ENCODE measurements at places on chromosomes 6 and 20.

DNA sequence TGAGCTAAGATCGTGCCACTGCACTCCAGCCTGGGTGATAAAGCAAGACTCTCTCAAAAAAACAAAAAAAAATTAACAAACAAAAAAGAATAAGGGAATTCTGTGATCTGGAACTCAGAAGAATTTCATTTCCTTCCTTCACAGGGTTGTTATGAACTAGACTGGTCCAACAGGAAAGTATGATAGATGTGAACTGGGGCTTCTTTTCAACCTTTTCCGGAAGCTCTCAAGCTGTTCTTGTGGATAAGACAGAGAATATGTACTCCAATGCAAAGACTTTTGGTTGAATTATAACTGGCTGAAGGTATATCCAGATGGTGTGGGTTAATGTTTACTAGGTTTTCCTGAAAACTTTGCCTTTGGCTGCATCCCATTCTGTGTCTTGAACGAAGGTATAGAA, 5.3 kb downstream of the RNF8 start:
- no peak for DNase-seq

GRCh38 chr20:34945315-34946077, 10.1 kb downstream of the GSS start:
- no peak for DNase-seq

- DNase-seq, result no peak
Observed at GRCh38 chr6:141261672-141262060, 871.1 kb upstream of the GJE1 start.

DNA sequence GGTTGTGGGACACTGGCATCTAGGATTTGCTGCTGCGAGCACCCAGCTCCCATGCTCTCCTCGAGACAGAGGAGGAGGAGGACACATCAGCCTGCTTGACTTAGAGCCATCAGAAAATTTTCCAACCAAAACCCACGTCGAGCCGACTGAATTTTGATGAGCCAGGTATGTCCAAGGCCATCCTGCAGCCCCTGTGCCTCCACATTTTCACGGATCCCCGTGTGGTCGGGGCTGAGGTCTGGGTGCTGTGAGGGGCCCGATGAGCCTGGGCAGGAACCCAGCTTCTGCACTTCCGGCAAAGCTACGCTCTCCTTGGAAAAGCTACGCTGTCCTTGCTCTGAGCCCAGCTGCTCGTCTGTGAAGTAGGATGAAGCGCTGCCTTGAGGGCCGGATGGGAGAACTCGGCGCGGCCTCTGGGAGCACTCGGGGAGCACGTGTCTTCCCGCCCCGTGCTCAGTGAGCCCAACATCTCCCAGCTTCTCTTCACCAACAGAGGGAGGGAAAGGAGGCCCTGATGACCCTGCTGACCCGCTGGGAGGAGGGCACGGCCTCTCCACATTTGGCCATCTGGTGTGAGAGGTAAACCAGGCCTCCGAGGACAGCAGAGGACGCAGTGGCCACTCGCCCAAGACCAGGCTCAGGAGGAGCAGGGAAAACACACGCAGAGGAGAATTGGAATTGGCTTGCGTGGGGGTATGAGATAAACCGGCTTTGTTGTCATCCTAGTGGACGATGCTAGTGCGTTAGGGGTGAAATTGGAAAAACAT, 33.9 kb downstream of the PSMG4 start:
- DNase-seq, result peak; percentile 59

DNA sequence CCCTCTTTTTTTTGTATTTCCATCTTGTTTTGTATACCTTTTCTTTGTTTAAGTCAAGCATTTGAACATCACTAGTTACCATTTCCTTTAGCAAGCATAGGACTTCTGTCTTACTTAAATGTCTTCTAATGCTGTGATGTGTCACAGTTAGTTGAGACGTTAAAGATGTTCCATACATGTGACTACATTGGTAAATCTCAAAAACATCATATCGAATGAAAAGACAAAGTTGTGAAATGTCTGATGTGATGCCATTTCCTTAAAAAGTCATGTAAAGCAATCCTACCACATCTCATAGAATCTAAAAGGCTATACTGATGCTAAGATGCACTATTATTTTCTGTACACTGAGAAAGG, 26.8 kb downstream of the SLC16A10 start:
- DNase-seq, result no peak

DNA sequence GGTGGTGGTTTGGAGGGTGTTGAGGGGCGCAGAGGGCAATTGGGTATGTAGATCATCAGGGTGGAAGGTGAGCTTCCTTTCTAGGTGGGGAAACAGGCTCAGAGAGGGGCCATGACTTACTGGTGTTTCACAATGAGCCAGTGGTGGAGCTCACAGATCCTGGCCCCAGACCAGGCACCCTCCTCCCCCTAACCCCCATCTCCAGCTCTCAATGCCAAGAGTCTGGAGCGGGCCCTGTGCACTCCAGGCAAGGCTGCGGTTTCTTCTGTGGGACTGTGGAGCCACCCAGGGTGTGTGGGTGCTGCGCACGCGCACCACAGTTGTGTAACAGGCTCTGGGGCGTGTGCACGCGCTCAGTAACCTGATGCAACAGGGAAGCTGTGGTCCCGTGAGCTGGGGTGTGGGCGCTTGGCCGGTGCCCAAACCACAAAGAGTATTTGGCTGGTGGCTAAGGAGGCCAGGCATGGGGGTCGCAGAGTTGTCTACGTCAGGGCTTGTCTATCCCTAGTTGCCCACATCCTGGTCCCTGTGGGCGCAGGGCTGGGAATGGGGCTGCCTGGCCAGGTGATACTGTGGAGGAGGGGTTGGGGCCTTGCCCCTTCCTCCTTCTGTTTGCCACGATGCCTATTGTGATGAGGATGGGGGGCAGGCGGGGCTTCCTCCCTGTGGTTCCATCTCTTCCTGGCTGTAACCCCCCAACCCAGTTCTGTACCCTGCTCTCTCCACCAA, 37.5 kb upstream of the MRPS18A start:
- peak; percentile 94 for DNase-seq

GRCh38 chr6:26306232-26306631, 58.8 kb upstream of the BTN3A2 start:
- no peak for DNase-seq

- DNase-seq, result peak; percentile 66
Observed at GRCh38 chr6:150202404-150202803, 59.6 kb downstream of the PPP1R14C start.

DNA sequence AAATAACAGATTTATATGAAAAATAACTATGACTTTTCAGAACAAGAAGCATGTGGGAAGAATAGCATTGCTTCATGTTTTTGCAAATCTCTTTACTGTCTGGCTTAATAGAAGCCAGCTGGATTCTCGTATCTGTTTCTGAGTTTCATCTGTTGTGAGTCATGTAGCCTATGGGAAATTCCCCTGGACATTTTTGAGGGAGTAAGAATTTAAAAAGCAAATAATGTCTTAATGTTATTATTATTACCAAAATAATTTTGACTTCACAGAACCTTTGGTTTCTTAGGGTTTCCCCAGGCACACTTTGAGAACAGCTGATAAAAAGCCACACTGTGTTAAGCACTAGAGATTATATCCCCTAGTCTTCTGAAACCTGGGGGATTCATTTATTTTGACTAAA, 75.8 kb downstream of the SYCP2L start:
- DNase-seq, result no peak

- DNase-seq, result peak; percentile 85
Observed at GRCh38 chr6:6003621-6004366, 2.9 kb downstream of the NRN1 start.

DNA sequence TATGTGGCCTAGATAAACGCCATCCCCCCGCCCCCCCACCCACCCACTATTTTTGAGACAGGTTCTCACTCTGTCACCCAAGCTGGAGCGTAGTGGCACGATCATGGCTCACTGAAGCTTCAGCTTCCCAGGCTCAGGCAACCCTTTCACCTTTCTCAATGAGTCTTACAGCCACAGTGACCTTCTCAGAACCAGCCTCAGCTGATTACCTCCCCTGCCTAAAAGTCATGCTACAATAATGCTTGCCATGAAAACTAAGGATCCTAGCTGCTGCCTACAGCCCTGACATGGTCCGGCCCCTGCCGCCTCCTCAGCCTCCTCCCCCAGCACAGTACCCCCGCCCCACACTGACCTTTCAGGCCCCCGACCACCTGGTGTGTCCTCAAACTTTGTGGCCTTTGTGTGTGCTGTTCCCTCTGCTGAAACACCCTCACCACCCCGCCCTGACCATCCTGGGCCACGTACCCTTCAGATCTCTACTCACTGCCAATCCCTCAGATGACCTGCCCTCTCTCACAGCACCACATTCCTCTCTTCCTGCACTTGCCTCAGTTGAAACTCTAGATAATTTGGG, 31.3 kb downstream of the PNPLA1 start:
- DNase-seq, result no peak

GRCh38 chr6:139514819-139515218, 140.4 kb upstream of the CITED2 start:
- no peak for DNase-seq

GRCh38 chr6:101803136-101803535, 409.6 kb downstream of the GRIK2 start:
- no peak for DNase-seq

- no peak for DNase-seq
Observed at GRCh38 chr20:33660035-33660684, 2.0 kb upstream of the C20orf144 start.

DNA sequence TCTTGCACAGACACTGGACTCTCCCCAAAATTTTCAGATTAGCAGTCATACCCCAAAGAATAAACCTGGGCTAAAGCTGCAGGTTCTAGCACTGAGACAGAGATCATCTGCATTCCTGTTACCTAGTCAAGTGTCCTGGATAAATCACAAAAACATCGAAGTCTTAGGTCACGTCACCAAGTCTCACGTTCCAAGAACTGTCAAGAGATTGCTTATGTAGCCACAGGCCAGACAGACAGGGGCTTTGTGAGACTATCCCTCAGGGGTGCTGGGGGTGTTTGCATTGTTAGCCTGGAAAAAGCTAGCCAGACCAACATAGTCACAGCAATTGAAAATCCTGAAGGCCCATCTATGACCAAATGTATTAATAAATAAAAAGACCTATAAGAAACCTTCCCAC, 243.1 kb upstream of the PREP start:
- DNase-seq, result no peak

- no peak for DNase-seq
Observed at GRCh38 chr6:26172608-26172968, 85.4 kb downstream of the HFE start.

DNA sequence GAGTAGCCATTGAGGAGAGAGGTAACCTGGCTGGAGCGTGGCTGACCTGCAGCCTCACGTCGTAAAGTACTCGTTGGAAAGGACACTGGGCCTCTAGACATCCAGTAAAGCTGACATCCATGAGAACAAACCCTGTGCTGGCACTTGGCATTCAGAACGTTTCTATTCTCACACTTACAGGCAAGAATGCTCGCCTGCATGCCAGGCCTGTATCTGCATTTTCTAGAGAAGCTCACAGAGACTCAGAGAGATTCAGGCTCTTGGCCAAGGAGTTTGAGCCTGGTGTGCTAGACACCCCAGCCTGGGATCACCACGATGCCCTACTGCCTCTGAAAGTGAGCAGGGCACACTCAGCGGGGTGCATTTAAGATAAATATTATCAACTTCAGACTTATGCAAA, 379.8 kb upstream of the CDH4 start:
- no peak for DNase-seq

GRCh38 chr6:167965592-167966539, 31.6 kb upstream of the KIF25 start:
- no peak for DNase-seq

DNA sequence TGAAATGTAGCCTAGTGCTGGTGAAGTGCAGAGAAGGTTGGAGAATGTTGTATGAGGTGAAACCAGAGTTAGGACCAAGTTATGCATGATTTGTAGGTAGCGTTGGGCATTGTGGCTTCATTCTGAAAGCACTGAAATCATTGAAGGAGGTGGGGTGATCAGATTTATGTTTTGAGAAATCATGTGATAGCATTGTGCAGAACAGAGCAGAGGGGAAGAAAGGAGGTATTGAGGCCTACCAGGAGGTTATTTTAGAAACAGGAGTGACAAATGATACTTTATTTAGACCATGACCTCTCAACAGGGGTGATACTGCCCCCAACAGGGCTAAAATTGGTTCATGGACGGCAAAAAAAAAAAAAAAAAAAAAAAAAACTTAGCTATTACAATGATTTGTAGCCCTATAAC, 15.6 kb upstream of the HMGN3 start:
- DNase-seq, result no peak

Measured in spleen (tissue), 13 donors.